ENCODE measurements at places on chromosomes 4 and X.

DNA sequence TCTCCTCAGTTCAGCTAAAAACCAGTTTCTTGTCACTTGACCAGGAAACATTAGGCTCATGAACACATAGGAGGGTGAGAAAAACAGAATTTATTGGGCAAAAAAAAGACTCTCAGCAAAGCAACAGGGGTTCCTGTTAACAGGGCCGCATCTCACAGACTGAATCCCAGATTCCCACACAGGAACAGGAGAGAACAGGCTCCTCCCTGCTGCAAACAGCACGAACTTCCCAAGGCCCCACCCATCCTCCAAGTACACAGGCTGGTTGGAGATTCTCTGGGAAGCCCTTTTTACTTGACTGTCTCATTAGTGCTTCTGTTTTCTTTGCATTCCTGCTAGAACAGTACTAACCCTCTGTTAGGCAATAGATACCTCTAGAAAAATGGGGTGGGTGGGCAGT is 52.4 kb upstream of the IL21 start:
- no peak for DNase-seq

GRCh38 chr4:8687083-8687482 is 94.5 kb downstream of the CPZ start:
- DNase-seq = no peak

GRCh38 chr4:73281396-73281795 is 22.8 kb upstream of the ANKRD17 start:
- DNase-seq = no peak

GRCh38 chr4:119300101-119300978 is 21.6 kb downstream of the FABP2 start:
- no peak for DNase-seq

DNA sequence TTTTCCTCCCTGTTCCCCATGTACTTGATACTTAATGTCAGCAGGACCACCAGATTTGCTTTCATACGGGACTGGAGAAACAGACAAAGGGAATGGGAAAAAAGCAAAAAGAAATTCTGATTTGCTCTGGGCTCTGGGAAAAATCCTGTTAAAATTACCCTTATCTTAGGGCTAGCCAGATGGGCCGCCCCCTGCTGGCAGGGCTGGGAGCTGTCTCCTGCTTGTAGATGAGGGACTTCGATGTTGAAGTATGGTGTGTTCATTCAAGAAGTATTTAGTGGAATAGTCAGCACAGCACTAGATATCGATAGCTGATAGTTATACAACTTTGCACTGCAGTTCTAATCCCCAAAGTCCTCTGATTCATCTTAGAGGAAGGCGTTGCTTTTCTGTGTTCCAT is 45.8 kb downstream of the BCORL1 start:
- no peak for DNase-seq

DNA sequence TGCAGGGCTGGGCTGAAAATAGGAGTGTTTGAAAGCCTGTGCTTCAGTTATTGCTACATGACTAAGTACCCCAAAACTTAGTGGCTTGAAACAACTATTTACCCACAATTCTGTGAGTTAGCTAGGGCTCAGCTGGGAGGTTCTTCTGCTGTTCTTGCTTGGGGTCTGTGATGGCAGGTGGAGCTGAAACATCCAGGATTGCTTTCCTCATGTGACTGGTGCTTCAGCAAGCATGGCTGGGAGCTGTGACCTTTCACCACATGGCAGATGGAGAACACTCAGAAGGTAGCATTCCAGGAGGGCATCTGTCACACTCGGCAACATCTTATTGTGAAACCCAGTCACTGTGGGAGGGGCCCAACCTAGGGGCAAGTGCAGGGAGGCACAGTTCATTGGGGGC is 57.0 kb upstream of the TBC1D14 start:
- no peak for DNase-seq

GRCh38 chr4:84887824-84888223 is 78.7 kb downstream of the WDFY3 start:
- DNase-seq = no peak

DNA sequence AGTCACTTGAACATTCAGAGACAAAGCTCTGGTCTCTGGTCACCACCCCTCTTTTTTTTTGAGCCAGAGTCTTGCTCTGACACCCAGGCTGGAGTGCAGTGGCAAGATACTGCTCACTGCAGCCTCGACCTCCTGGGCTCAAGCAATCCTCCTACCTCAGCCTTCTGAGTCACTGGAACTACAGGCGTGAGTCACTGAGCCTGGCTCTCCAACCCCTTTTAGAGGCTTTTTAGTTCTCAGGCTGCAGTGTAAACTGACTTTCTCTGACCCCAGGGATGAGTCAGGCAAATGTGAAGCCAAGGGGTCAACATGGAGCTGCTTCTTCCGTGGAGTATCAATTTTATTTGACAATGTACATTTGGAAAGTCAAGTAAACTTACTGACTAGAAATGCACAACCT is 229.2 kb downstream of the PTTG2 start:
- DNase-seq = no peak

DNA sequence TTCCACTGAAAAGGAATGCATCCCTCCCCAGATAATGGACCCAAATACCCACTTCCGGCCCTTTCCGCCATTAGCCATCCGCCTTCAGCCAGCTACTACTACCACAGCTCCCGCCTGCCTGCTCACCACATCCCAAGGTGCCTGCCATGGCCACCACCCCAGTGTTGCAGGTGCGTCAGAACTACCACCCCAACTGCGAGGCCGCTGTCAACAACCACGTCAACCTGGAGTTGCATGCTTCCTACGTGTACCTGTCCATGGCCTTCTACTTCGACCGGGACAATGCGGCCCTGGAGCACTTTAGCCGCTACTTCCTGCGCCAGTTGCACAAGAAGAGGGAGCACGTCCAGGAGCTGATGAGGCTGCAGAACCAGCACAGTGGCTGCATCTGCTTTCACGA is 92.2 kb downstream of the PRRG1 start:
- DNase-seq = no peak

- no peak for DNase-seq
Measured at GRCh38 chr4:70994387-70995099, 1.1 kb downstream of the DCK start.

DNA sequence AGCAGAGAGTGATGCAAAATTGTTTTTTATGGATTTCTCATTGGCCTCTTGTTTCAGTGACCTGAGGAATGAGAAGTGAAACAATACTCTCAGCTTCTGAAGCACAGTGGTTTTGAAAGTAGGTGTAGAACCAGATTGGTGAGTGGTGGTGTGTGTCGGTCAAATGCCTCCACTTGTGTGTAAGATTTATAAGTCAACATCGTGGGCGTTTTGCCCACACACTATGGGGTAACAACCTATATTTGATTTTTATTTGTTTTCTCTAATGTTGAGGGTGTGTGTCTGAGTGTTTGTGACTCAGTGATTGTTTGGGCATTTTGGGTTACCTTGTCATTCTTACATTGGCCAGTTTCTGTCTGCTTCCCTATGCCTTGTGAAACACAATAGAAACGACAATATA is 23.3 kb downstream of the ADGRL3 start:
- DNase-seq = no peak

DNA sequence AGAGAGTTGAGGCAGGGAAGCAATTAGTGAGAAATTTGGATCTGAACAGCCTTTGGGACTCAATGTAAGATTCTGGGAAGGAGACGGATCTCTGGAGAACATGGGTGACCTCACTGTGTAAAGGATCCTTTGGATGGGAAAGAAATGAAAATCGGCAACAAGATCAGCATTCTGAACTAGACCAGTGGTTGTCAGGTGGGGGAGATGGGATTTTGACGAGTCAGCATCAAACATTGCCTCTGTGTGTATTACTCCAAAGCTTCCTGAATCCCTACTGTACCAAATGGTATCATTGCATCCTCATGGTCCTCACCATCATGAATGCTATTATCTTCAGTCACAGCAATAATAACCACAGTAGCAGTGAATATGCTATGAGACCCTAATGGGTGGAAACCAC is 52.8 kb downstream of the PGRMC2 start:
- no peak for DNase-seq

DNA sequence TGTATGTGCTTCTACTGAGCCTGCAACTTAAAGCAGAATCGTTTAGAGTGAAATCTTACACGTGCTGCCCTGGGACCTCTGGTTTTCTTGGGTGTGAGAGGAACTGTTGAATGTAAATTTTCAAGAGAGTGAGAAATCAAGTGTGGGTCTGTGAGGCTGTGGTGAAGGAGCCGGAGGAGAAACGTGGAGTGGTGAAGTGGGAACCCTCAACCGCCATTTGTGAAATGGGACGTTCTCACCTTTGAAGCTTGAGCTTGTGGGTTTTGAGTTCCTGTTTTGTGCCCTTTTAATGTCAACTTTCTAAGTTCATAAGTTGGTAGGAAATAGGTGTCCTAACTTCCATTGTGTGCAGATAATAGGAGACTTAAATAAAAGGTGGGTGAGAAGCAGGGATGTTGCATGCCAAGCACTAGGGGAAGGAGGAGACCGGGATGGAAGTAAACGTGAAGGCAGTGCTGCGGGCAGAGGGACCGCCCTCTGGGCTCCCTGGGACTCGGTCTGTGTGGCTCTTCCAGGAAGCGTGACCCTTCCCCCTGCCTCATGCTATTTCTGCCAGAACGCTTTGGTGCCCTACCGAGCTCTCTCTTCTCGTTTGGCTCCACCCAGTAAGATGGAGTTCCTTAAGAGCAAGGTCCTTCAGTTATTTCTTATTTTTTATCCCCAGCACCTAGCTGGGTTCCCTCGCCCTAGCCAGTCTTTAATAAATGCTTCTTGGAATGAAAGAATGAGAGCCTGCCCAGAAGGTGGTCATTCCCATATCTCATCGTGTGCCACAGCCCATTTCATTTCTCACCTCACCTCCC is 56.0 kb downstream of the TMEM131L start:
- DNase-seq = no peak

DNA sequence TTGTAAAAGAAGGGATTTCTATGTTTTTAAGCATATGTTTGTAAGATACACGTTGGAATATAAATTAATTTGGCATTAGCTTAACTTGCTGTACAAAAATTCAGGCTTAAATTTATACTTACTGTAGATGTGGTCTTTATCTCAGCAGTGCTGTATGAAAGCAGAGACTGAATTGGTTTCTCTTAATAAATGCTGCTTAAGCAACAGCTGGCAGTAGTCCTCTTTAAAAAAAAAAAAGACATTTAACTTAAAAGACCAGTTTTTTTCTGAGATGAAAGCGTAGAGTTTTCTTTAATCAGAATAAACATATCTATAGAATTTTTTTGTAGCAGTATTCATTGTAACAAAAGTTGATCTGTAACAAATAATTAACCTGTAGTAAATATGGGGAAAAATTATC is 124.6 kb downstream of the RAP1GDS1 start:
- no peak for DNase-seq

GRCh38 chr4:151173871-151174270 is 74.4 kb downstream of the RPS3A start:
- no peak for DNase-seq

DNA sequence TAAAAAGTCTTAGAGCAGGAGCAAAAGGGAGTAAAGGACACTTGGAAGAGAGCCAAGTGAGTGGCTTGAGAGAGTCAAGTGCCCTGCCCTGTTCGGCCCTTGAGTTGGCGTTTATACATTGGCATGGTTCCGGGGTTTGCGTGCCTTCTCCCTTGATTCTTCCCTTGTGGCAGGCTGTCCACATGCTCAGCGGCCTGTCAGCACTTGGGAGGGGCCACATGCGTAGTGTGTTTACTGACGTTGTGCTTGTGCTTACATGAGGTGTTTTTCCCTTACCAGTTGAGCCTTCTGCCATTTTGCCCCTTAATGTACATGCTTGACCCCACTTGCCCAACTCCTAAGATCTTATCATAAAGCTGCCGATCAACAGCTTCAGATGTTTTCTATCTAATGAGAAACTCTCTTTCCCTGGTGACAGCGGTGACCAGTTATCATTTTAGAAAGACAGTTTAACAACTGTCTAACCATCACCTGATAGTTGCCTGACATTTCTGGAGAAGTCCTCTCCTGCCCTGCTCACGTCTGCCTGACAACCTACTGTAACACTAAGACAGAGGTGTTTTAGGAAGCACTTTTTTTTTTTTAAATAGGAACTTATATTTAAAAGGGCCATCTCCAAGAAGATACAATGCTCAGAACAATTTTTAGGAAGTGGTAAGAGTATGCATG is 49.5 kb upstream of the GC start:
- no peak for DNase-seq

DNA sequence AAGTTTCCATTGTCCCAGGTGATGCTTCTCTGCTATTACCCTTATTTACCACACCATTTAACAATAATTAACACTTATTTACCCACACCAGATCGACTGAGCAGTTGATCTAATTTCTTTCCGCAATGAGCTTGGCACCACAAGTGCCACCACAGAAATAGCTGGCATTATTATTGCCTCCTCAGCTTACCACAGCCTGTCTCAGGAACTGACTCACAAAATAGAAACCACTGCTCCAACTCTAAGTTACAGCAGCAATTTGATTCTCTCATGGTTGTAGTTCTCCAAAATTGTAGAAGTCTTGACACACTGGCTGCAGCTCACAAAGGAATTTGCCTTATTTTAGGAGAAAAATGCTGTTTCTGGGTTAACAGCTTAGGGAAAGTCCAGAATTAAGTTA is 22.5 kb downstream of the ZNF721 start:
- DNase-seq = no peak

- no peak for DNase-seq
Measured at GRCh38 chr4:94135701-94136100, 72.0 kb upstream of the SMARCAD1 start.

DNA sequence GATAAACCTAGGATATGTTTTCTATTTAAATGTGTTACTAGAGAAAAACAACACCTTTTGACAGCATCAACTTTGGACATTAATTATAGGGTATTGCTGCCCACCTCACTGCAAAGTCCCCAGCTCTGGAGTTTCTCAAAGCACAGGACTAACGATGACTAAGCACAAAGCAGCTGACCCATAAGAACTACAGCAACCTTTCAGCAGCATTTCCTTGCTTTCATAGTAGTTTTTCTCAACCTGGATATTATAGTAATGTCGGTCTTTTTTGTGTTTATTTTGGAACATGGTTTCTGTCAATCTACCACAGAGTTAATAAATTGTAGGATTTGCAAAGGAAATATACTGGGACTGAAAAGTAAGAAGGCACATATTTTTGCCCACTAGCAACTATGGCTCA is 21.5 kb downstream of the HHIP start:
- DNase-seq = no peak

DNA sequence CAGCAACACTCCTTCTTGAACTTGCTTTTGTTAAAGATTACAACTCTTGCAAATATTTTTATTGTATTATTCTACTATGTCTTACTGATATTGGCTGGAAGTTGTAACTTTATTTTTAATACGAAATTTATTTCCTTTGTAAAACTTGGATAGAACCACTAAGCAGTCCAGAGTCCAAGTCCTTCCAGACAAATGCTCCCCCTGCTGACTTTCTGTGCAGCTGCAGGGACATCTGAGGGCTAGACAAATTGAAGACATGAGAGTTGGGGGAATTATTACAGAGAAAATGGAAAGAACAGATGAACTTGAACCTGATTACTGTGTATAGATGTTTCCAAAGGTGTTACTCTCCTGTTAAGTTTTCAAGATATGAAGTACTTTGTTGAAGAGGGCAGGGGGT is 238.8 kb downstream of the GRIA3 start:
- no peak for DNase-seq

DNA sequence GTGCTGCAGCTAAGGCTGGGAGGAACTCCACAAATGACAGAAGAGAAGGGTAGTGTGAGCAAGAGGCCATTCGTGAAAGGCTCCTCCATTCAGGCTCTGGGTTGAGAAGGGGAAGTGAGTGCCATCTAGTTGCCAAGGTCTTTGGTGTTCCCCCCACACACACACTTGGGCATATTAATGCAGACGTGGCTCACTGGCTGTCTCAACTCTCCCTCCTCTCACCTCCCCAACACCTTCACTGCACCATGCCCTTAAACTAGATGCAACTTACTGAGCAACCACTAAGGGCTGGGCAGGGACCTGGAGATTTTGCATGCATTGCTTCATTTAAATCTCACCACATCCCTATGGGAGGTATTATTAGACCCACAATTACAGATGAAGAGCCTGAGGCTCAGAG is 8.7 kb downstream of the CLRN2 start:
- no peak for DNase-seq

Data from COR-L47 (cell line).